ENCODE measurements at places on chromosomes 1 and 21.

GRCh38 chr1:53500204-53501064, 41.2 kb downstream of the DMRTB1 start:
- DNase-seq, result no peak

DNA sequence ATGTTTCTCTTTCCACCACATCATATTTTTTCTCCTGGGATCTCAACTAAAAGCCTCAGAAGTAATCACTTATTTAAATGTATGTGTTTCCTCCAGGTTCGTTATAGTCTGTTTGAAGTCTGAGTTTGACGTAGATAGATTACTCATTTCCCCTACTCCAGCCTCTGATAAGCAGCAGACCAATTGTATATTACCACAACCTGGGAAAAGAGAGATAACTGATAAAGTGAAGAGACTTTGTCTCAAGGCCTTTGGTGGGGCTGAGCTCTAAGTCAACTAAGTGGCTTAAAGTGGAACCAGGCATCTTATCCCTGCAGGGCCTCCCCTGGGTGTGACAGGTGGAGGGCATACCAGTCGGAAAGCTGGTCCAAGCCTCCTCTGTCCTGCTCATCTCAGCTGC, 34.9 kb upstream of the CACNA1E start:
- no peak for DNase-seq

DNA sequence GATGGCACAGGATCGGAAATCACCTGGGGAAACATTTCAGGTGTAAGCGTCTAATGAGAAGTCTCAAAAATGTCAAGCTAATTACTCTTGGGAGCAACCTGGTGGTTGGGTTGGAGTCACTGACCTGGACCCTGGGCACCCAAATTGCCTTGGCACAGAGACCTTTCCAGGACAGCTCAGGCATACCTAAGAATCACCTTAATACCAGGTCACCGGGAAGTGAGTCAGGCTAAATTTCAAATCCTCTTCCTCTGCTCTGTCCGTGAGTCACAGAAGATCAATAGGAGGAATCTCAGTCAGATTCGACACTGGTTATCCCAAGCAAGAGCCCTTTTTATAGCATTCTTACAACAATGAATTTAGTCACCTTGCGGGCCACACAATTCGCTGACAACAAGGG, 179.6 kb upstream of the CAMK1G start:
- DNase-seq, result no peak

- no peak for DNase-seq
Observed at GRCh38 chr1:222610728-222611127, 7.2 kb upstream of the MIA3 start.

DNA sequence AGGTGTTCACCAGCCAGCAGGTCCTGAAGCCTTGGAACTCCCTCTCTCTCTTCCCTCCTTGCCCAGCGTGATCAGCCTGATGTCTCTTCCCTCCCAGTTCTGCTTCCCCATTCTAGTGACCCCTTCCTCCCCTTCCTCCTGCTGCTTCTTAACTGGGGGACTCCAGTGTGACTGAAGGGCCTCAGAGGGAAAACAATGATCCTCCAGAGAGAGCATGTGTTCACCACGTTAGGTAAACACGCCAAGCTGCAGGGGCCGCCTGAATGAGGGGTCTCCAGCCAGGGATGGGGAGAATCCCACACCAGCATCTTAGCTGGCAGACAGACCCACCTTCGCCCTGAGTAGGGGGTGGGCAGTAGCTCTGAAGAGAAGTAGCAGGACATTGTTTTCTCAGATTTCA, 124.8 kb downstream of the TMEM53 start:
- no peak for DNase-seq

DNA sequence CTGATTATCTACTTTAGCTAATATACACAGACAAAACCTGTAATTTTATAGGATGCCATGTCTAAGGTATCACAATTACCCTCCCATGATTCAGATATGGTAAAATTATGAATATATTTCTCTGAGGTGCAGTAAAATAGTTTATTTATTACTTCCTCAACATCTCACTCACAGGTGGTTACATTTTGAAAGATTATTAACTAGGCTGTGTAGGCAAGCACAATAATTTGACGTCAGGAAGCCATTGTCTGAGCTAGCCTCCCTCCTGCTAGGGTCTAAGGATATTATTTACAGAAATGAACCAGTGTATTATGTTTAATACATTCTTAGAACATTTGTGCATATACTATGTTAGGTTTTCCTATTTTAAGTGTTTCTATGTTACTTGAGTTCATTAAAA, 69.9 kb upstream of the ADGRL2 start:
- DNase-seq, result no peak

- DNase-seq, result no peak
Observed at GRCh38 chr1:99606306-99606705, 39.6 kb upstream of the PALMD start.

DNA sequence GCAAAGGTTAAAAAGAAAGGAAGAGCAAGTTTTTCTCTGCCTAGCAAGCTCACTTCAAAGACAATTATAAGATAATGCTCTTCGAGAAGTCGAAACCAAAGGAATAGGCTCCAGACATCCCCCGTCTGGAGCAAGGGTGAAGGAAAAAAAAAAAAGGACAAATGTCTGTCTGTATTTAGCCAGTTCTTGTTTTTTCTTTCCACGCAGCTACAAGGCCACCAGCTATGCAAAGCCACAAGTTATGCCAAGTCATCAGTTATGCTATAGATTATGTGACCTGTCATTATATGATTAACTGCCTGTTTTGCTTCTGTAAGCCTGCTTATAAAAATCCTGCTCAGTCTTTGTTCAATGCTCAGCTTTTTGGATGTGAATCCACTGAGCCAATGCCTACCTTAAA, 2.4 kb upstream of the THEM5 start:
- DNase-seq, result no peak

- DNase-seq, result no peak
Observed at GRCh38 chr1:145951526-145951925, 6.3 kb downstream of the LIX1L start.

DNA sequence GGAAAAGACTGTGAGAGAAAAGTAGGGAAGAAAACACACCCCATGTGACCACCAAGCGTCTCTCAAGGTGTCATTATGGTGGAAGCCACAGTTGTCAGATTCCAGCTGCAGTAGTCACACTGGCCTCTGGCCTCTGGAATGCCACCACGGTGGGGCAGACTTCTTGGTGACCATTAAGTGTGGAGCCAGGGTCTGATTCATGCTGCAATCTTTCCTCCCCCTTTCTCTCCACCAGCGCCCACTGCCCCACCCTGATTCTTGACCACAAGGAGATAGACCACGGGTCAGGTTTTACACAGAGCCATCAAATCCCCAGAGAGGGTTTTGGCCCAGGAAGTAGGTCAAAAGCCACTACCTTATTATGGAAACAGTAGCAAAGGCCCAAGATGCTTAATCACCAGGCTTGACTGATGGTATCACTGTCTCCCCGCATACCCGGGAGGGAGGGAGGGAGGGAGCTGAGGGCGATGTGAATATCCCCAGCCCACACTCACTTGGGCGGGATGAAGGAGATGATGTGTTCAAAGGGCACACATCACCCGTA, 52.7 kb upstream of the GRHL3 start:
- DNase-seq, result peak; percentile 75

DNA sequence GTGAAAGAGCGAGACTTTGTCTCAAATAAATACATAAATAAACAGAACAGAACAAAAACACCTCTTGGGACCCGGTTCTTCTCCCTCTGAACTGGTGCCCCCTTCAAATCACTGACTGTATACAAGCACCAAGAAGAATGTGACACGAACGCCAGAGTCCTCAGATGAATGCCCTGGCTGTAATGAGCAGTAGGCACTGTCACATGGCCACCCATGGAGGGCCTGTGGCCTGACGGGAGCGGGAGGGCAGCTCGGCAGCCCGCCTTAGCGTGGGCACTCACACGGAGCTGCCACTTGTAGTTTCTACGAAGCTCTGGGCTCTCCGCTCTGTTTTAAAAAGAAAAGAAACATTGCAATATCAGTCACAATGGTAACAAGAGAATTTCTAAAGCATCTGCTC, 146.0 kb downstream of the PEX14 start:
- no peak for DNase-seq

- no peak for DNase-seq
Observed at GRCh38 chr1:31586376-31587327, 10.3 kb downstream of the TINAGL1 start.

GRCh38 chr1:95553595-95553994, 319.6 kb downstream of the RWDD3 start:
- no peak for DNase-seq

GRCh38 chr1:39842030-39842678, 41.1 kb downstream of the TRIT1 start:
- no peak for DNase-seq

DNA sequence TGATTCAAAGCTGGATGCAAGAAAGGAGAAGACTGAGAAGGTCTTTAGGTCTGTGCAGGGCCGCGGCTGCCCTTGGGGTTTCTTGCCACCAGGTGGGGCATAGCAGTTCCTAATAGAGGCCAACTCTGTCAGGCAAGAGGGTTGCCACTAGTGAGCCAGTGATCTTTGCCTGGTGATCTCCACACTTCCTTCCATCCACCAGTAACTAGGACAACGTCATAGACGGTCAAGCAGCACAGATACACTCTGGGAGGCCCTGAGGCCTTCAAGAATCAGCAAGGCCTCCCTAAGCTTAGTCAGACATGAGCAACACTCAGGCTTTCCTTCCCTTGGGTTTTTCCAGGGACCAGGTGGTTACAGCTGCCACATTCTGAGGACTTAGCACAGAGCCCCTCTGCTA, 32.9 kb upstream of the ATP2B4 start:
- no peak for DNase-seq

- no peak for DNase-seq
Observed at GRCh38 chr21:25362375-25363267, 244.7 kb downstream of the MRPL39 start.

DNA sequence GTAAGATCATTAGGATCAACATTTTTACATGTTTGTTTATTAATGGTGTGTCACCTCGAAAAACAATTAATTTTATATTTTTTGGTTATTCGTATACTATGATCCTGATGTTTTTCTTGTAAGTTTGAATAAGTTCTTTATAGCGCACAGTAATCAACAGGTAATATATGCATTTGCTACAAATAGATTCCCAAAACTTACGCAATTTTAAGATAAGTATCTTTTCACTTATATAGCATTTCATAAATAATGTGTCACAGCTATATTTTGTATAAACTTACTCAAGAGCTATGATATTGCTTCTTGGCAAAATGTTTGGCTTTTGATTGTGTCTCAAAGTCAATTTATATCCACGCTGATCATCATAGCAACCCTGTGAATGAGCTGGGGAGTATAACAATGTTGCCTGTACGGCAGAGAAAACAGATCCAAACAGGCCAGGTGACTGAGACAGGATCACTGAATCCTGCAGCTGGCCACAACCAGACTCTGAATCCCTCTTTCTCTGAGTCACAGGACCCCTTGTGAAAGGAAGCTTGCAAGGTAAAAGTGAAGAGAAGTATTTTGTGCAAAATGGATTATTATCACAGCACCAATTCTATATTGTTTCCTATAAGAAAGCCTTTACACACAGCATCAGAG, 48.6 kb downstream of the GNG12 start:
- DNase-seq, result no peak

GRCh38 chr1:21891621-21892479, 45.3 kb downstream of the HSPG2 start:
- no peak for DNase-seq

DNA sequence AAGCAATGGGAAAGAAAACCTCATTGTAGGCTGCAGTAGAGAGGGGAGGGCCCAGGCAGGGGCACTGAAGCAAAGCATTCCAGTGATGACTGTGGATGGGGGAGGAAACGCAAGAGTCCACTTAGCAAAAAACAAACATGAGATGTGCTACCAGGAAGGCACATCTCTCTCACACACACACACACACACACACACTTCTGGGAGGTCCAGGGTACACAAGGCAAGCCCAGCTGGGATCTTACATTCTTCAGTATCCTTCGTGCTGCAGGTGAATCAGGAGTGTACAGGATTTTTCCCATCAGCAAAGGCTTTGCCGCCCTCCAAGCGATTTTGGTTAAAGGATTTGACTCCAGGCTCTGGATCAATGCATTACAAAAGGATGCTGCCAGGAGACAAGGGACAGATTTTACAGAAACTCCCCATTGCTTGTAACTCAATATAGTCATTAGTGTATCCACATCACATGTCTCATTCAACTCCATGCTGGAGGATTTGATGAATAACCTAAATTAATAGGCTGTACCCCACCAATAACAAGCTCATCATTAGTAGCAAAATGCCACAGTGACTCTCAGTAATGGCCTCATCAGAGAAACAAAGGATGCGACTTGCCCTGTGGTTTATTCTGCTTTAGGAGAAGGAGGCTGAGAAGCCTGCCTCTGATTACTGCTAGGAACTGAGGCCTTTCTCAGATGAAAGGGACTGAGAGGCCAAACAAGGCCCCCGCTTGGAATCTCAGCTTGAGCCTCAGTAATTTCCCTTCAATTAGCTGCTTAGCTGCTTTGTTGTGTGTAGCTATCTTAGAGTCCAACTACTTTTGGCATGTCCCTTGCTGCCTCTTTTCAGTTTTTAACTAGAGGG, 41.6 kb downstream of the ABCA4 start:
- DNase-seq, result no peak

GRCh38 chr21:35738347-35738961, 321.9 kb downstream of the SETD4 start:
- no peak for DNase-seq

GRCh38 chr21:42964546-42965210, 9.7 kb upstream of the PKNOX1 start:
- no peak for DNase-seq

DNA sequence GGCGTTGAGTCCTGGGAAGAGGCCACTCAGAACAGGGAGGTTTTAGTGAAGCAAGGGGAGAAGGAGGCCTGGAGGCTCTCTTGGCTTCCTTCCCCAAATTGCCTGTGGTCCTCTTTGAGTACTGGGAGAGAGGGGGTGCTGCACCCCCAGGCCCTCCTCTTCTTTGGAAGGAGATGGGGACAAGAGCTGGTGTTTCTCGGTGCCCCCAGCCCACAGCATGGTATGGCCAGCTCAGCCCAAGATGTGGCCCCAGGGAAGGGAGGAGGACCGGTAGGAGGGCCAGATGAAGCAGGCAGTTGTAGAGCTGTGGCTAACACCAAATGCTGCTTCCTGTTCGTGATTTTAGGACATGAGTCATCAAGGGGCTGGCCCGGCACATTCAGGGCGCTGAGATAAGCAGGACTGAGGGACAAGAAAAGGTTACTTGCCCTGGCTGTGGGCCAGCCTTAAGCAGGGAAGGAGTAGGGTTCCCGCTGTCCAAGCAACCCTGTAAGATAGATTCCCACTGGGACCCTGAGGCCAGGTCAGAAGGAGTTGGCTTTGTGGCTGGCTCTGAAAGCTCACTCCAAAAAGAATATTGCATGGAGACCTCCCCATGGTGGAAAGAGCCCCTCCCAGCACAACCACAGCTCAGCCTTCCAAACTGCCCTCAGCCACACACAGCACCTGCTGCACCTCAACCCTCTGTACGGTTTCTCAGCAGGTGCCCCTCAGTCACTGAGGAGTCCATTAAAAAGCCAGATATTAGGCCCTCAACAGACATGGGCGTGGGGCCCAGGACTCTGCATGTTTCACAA, 4.9 kb upstream of the TNFRSF1B start:
- DNase-seq, result peak; percentile 45

Measured in AG04449 (cell line).